NCI-H2107 (cell line): ENCODE measurements at places on chromosomes 3 and 15.

GRCh38 chr15:63820210-63820609, 13.5 kb downstream of the HERC1 start:
- DNase-seq: no peak

DNA sequence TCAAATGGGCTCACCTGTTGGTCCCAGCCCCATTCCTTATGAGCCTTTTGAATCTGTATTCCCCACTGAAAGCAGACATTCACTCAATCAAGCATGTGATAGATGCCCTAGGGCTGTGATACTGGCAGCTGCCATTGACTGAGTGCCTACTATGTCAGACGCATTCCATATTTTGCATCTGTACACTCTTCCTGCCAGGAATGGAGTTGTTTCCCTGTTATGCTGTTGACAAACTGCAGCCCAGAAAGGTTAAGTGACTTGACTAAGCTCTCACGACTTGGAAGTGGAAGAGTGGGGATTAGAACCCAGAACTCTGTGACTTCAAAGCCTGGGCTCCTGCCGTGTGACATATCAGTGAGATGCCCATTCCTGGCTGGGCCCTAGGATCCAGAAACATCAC, 211.4 kb downstream of the RPLP1 start:
- DNase-seq: no peak

- peak; percentile 8 for DNase-seq
Measured at GRCh38 chr3:49703443-49703927, 14.1 kb downstream of the RNF123 start.

DNA sequence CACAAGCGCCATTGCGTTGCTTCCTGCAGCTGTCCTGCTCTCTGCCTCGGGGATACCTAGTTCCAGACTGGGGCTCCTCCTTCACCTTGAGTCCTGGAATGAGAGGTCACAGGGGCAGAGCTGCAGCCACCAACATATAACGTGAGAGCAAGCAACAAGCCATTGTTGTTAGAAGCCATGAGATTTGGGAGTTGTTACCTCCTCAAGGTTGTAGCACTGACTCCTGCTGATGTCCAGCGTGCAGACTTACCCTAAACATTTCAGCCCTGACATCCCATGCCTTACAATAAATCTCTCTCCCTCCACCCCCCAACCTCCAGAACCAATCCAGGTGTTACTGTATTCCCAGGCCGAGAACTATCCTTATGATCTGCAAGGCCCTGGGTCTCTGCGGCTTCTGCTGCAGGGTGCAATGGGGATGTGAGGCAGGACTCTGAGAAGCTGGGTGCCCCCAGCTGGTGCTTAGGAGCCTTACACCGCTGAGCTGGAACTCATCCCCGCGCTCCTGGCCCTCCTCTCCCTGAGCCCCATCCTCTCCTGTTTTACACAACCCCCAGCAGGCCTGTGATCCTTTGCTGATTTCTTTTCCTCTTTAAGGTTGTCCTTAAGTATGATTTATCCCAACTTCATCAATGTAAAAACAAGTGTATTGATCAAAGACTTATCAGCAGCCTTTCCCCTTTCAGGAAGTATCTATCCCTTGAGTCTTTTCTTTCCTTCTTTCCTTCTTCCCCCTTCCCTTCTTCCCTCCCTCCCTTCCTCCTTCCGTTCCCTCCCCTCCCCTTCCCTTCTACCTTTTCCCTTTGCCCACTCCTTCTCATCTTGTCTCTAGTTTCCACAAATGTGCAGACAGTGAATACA, 84.2 kb upstream of the ABHD2 start:
- DNase-seq: no peak

DNA sequence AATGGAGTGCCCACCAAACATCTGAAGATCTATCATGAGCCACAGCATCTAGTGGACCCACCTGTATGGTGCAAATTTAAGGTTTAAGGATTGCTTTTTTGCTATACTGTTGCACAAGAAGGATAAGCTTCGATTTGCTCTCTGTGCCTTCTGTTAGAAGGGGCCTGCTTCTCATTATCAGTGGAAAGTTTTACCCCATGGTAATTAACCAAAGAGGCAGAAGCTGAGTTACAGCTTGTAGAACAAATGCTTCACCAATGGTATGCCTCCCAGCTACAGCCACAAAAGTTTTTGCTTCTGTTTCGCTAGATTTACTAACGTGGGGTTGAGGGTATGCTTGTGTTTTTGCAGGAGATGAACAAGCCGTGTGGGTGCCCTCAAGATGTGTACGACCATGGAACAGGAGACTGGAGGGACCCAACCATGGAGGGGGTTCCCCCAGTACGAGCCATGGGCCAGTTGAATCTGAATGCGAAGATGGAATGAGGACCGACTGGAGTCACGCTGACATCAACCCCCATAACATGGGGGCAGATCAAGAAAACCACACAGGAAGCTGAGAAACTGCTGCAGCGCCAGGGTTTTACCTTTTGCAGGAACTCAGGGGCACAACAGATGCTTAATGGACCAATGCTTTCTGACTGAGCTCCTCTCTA, 43.5 kb downstream of the ACAD9 start:
- no peak for DNase-seq

GRCh38 chr3:11553436-11554235, 90.1 kb downstream of the VGLL4 start:
- no peak for DNase-seq

DNA sequence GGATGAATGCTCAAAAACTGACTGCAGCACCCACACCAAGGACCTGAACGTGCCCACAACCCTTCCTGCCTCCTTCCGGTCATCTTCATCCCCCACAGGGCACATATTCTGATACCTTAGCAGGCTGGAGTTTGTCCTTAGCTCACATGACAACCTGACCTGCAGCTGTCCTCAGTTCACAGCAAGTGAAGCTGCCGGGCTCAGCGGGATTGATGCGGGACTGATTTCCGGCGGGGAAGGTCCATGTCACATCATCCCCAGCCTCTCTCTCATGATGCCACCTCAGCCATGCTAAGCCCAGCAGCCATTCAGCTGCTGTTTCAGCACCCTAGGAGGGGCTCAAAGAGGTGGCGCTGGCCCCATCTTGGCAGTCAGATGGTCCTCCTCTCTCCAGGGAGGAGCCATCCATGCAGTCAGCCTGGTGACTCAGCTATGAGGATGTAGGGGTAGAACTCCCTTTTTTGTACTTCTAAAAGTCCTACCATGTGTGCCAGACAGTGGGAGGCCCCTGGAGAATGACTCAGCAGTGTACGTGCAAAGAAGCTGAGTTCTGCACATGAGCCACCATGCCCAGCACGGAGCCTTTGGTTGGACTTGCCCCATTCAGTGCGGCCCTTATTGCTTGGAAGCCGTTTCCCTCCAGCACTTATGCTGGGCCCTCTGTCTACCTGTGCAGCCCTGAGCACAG, 9.5 kb downstream of the CA12 start:
- no peak for DNase-seq

DNA sequence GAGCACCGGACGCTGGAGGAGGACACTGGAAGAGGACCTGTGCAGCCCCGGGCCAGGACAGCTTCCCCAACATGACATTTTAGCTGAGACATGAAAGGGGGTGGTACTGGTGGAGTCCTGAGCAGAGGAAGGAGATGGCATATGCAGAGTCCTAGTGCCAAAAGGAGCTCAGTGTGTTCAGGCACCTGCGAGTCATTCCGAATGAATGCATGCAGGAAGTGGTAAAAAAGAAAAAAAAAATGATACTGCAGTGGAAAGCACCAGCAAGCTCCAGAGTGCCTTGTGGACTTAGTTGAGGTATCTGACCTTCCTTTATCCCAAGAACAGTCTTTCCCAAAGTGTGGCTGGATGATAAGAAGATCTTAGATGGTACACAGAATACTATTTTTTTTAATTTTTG, 6.6 kb upstream of the ZNF148 start:
- no peak for DNase-seq

- no peak for DNase-seq
Measured at GRCh38 chr3:186121968-186122367, 13.1 kb upstream of the ETV5 start.

DNA sequence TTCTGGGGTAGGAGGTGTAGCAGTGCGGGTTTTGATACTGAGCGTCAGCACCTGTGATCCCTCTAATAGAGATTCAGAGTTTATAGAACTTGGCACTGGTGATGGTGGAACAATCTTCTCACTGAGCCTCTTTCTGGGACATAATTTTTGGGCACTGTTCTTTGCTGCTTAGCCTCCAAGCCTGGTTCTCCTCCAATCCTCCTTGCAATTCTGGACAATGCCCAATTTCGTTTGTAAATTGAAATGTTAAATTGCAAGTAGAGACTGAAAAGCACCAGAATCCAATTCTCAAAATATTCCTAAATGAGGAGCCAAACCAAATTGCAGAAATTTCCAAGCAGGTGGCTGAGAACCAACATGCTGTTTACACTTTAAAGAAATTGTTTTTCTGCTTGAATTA, 149.8 kb upstream of the ABI3BP start:
- DNase-seq: no peak

GRCh38 chr3:114214542-114215341, 22.6 kb downstream of the ZNF80 start:
- no peak for DNase-seq

- DNase-seq: no peak
Measured at GRCh38 chr3:177606891-177607290, 409.6 kb upstream of the TBL1XR1 start.

DNA sequence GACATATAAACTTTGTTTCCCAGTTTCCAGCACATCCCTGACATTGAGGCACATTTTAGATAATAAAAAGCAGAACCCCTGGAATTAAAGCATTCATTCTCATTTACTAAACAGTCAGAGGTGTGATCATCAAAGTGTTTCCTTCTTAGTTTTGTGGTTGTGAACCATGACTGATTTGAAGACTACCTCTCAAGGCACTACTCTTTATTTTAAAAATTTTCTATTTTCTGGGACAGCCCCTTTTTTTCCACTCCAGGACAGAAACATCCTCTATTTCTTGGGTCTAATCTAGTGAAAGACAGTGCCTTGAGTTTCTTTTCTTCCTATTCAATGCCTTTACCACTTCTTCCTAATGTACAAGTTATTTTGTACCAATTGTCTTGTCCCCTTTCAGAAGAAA, 5.2 kb downstream of the SST start:
- DNase-seq: no peak

GRCh38 chr15:92142242-92143232, 251.1 kb upstream of the ST8SIA2 start:
- no peak for DNase-seq

GRCh38 chr3:50122661-50123391, 32.3 kb upstream of the SEMA3F start:
- DNase-seq: no peak

GRCh38 chr3:80734920-80735319, 967.1 kb upstream of the ROBO1 start:
- DNase-seq: no peak

DNA sequence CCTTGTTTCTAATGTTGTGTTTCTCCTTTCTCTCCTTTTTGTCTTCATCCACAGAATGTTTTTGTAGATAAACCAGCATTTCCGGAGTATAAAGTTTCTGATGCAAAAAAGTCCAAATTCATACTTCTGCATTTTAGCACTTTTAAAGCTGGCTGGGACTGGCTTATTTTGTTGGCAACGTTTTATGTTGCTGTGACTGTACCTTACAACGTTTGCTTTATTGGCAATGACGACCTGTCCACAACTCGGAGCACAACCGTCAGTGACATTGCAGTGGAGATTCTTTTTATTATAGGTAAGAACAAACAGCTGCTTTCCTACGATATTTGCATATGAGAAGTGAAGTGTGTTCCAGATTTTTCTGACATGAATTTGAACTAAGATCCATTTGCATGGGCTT, 199.4 kb downstream of the KCNH8 start:
- DNase-seq: no peak

GRCh38 chr15:65783872-65784271, 8.2 kb downstream of the DENND4A start:
- DNase-seq: no peak

- DNase-seq: no peak
Measured at GRCh38 chr15:78714890-78715289, 73.9 kb upstream of the CHRNB4 start.

GRCh38 chr3:13772885-13773745, 106.8 kb downstream of the WNT7A start:
- DNase-seq: no peak

GRCh38 chr3:194623449-194624290, 9.5 kb downstream of the TMEM44 start:
- no peak for DNase-seq

- no peak for DNase-seq
Measured at GRCh38 chr15:41483115-41483514, 10.6 kb upstream of the ITPKA start.

GRCh38 chr3:127217596-127218453, 24.9 kb downstream of the PRR23E start:
- DNase-seq: no peak

DNA sequence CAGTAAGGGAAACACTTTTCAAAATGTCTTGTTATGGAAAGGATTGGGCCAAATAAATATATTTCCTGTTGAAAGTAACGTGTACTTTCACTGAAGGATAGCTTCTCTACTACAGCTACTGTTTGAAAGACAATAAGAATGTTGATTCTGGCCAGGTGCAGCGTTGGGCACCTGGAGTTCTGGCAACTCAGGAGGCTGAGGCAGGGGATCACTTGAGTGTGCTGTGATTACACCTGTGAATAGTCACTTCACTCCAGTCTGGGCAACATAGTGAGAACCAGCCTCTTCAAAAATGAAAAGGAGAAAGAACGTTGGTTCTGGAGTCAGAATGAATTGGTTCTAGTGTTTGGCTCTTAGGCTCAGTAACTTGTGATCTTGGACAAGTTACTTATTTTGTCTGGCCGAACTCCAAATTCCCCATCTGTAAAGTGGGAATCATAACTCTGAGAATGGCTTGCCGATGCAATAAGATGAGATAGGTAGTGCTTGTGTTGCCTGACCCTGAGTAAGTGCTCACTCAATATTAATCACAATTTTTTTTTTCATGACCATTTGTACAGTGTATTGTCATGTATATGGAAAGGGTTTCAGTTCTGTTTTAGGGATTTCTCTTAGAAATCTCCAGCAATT, 310.8 kb downstream of the PTPRG start:
- DNase-seq: no peak

GRCh38 chr3:62665627-62666437, 209.4 kb downstream of the CADPS start:
- peak; percentile 49 for DNase-seq

GRCh38 chr3:110413807-110414748, 657.5 kb upstream of the NECTIN3 start:
- DNase-seq: no peak

DNA sequence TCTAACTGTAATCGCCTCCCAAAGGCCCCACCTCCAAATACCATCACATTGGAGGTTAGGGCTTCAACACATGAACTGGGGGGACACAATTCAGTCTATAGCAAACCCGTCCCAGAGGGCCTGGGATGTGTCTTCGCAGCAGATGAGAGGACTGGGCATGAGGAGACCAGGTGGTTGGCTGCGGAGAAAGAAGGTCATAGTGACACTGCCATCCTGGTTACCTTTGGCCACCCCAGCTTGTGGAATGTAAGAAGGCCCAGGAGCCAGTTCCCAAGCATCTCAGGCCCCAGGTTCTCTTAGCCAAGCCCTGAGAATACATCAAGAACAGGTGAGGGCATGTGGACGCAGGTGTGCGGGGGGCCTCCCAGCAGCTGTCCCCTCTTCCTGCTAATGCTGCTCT, 6.4 kb upstream of the RARRES1 start:
- no peak for DNase-seq

GRCh38 chr3:120203016-120203415, 82.0 kb downstream of the GPR156 start:
- no peak for DNase-seq
